Activated naive CD4-positive, alpha-beta T cell treated with anti-CD3 and anti-CD28 coated beads, Interleukin-2, amount 10 ng/mL, durations not matched to agents 7 days and 5 days (primary cell): ENCODE measurements at places on chromosomes 16 and 17.

DNA sequence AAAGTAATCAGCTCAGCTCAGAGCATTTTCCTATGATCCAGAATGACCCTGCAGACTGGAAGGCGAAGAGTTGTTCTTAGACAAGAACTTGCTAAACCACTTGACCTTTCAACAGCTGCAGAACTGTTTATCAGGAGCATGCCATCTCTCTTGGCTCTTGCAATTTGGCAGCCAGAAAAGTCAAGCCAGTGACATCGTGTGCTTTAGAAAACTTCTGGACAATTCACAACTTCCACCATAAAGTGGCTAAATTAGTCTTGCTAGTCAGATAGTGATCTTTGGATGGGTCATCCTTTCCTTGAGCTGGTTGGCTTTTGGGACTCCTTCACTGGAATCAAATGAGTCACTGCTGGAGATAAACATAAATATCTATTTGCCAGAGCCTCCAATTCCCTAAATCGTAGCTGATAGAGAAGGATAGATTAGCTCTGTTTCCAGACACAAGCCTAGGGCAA is 146.5 kb downstream of the MAP2K6 start:
- DNase-seq: no peak

DNA sequence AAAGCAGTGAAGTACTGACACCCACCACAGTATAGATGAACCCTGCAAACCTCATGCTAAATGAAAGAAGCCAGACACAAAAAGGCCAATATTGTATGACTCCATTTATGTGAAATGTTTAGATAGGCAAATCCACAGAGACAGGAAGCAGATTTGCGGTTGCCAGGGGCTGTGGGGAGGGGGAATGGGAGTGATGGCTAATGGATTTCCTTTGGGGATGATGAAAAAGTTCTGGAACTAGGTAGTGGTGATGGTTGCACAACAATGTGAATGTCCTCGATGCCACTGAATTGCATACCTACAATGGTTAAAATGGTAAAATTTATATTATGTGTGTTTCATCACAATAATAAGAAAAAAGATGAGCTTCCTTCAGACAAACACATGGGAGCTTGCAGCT is 28.4 kb upstream of the WFIKKN2 start:
- no peak for DNase-seq

DNA sequence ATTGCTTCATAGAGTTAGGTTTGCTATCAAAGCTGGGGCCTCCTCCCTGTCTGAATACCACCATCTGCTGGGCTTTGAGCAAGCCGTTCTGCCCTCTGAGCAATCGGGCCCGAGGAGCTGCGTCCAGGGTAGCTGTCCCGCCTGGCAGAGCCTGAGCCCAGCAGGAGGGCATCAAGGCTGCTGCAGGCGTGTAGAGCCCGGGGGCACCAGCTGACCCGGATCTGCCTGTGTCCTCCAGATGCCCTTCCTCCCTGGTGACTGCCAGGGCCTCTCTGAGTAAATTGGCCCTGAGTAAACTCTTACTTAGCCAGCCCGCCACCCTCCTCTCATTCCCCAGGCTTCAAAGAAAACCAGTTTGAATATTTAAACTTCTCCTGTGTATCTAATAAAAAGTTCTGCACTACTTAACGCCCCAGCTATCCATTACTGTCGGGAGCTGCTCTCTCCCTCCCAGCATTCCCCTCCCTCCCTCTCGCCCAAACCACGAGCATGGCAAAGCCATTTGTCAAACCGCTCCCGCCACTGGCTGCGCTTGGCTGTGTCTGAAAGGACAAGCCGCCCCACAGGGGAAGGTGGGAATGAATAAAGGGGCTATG is 16.4 kb downstream of the CDK5RAP3 start:
- DNase-seq: no peak

GRCh38 chr16:66603537-66604375 is 748 bp upstream of the CMTM3 start:
- peak; percentile 92 for DNase-seq

DNA sequence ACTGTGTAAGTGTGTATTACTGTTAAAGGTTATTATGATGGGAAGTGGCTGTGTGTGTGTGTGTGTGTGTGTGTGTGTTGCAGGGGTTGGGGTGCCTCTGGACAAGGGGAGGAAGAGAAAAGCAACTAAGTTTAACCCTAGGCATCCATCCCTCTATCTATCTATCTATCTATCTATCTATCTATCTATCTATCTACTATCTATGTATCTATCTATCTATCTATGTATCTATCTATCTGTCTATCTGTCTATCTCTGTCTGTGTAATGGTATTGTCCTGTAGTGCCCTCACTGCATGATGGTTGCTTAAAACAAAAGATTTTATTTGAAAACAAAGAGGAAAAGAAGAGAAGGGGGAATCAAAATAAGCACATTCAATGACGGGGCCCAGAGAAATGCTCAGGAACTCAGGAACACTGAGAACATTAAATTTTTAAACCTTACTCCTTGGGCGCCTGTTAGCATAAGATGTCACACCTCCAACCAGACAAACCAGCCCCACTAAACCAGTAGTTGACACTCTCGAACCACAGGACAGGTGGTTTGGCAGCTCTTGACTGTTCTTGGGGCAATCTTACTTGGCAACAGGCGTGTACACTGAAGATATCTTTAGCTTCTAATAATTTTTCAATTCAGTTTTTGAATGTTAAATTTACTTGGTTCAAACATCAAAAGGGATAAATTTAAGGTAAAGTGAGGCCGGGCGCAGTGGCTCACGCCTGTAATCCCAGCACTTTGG is 5.1 kb upstream of the RPL26 start:
- no peak for DNase-seq

GRCh38 chr17:80882926-80883685 is 108.5 kb upstream of the CHMP6 start:
- no peak for DNase-seq

- peak; percentile 78 for DNase-seq
Observed at GRCh38 chr16:88790312-88791211, 5.5 kb upstream of the PIEZO1 start.

- DNase-seq: peak; percentile 19
Observed at GRCh38 chr17:44920565-44920940, 5.3 kb upstream of the GFAP start.

- DNase-seq: no peak
Observed at GRCh38 chr17:40279402-40279801, 8.3 kb upstream of the CDC6 start.

GRCh38 chr16:624526-625070 is 6.2 kb upstream of the WFIKKN1 start:
- no peak for DNase-seq

GRCh38 chr17:42522263-42522790 is 13.7 kb upstream of the NAGLU start:
- no peak for DNase-seq
